ENCODE measurements at places on chromosomes 11 and 22.

GRCh38 chr22:31055635-31056159 lies 25.4 kb upstream of the SMTN start:
- peak; percentile 26 for DNase-seq

DNA sequence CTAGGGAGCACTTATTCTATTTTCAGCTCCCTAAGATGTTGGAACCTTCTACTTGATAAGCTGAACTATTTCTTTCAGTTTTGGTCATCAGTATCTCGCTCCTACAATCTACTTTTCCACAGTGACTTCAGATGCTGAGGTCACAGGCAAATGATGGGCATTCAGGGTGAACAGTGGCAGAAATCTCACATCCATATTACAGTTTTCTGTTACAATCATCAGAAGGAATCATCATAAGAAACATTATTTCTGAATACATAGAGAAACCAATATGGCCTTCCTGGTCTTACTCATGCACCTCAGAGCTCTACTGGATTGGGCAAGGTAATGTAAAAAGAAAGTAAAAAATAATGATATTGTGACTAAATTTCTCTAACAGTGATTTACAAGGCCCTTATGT lies 39.4 kb upstream of the DDI1 start:
- DNase-seq: no peak

- no peak for DNase-seq
Observed at GRCh38 chr11:21179770-21180169, 510.4 kb downstream of the NELL1 start.

GRCh38 chr11:94857337-94857736 lies 89.2 kb downstream of the AMOTL1 start:
- no peak for DNase-seq

- peak; percentile 99 for DNase-seq
Observed at GRCh38 chr11:59615637-59616395, at the start of gene OSBP. Gene OSBP, minus strand, starts transcription at chr11:59615774. Its CDS starts 110 bp downstream, at chr11:59615664.

DNA sequence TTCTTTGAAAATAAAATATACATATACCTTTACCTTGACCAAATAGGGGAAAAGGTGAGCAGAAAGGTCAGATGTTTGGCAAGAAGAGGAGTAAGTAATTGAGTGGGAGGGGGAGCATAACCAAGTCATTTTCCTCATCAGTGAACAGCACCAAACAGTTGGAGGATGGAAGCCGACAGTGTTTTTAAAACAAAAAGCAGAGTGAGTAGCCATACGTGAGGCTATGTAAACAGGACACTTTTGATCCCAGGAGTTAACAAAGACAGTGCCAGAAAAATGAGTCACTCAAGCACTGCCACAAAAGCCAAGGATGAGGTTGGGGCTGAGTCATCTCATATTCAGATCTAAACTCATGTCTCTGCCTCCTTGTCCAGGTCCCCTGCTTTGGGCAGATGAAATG lies 734.7 kb downstream of the KCNA4 start:
- DNase-seq: no peak

- DNase-seq: no peak
Observed at GRCh38 chr11:17548444-17548843, 1.4 kb downstream of the OTOG start.

Measured in dorsolateral prefrontal cortex (tissue), 122 donors.